ENCODE measurements at places on chromosomes 4 and X.

DNA sequence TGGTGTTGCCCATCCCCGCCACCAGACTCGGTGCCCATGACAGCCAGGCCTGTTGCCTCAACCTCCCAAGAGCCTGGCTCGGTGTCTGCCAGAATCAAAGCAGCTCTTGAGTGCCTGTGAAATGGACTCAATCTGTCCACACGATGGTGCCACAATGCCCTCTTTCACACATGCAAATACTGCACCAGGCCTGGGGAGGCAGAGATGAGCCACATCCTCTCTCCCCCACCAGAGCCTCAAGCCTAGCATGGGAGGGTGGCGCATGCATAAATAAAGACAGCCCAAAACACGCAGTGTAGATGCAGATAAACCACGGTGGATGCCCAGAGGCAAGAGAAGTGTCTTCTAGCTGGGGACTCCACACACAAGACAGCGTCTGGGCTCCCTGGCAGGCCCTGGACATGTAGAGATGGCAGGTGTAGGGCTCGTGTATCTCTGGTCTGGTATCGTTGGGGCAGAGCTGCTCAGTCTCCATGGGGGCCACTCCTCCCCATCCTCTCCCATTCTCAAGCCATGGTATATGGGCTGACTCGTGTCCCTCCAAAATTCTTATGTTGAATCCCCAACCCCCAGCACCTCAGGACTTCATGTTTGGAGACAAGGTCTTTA, 65.6 kb downstream of the JAKMIP1 start:
- DNase-seq, result no peak

DNA sequence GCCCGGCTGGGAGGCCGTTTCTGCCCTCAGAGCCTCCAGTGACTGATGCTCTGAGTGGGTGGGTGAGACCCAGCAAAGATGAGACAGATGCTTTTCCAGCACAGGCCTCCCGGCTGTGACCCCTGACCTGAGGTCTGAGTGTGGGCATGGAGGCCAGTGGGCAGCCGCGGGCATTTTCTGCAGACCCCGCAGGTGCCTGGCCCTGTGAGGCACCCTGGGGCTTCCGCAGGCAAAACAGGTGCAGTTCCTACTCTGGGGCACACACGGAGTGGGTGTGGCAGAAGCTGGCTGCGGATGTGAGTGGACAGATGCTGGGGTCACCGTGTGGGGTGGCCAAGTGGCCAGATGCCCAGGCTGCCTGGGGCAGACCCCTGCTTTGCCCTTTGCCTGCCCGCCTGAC, 14.8 kb downstream of the HTRA3 start:
- DNase-seq, result no peak

GRCh38 chr4:77097611-77098010, 21.8 kb upstream of the CCNI start:
- no peak for DNase-seq

- DNase-seq, result no peak
Measured at GRCh38 chr4:56197387-56197786, 189.9 kb downstream of the AASDH start.

DNA sequence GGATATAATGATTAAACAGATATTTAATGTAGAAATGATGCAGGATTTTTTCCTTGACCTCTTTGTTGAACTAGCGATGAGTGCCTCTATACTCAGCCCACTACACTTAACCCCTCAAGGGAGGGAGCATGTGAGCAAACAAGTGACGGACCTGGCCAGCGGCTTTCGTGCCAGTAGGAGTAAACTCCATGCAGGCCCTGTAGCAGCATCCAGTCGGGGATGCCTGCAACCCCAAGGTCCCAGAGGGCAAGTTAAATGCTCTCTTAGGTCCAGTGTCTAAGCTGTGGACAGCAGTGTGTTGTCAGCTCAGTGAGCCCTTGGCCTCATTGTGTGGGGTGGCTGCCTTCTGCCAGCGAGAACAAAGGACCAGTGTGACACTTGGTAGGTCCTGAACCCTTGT, 708.7 kb downstream of the TECRL start:
- DNase-seq, result no peak

DNA sequence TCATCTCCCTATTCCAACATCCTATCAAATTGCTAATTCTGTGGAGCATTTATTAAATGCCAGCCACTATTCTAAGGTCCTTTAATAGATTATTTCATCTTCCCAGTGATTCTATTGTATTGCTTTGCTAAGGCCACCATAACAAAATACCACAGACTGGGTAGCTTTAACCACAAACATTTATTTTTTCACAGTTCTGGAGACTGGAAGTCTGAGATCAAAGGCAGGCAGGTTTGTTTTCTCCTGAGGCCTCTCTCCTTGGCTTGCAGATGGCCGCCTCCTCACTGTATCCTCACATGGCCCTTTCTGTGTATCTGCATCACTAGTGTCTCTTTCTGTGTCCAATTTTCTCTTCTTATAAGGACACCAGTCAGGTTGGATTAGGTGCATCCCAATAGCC, 64.5 kb downstream of the CPE start:
- DNase-seq, result no peak

DNA sequence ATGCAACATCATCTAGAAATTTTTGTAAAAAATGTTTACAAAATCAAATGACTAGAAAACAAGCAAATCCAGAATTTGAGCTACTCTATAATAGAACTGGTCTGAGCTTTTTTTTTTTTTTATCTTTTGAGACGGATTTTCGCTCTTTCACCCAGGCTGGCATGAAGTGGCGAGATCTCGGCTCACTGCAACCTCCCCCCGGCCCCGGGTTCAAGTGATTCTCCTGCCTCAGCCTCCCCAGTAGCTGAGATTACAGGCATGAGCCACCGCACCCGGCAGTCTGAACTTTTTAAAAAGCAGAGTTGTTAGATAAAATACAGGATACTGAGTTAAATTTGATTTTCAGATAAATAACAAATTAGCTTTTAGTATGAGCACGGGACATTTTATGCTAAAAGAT, 11.0 kb downstream of the SPP1 start:
- no peak for DNase-seq
